ENCODE measurements at places on chromosomes 12 and 14.

- DNase-seq = no peak
Measured at GRCh38 chr12:109952160-109952858, 43.9 kb downstream of the GIT2 start.

DNA sequence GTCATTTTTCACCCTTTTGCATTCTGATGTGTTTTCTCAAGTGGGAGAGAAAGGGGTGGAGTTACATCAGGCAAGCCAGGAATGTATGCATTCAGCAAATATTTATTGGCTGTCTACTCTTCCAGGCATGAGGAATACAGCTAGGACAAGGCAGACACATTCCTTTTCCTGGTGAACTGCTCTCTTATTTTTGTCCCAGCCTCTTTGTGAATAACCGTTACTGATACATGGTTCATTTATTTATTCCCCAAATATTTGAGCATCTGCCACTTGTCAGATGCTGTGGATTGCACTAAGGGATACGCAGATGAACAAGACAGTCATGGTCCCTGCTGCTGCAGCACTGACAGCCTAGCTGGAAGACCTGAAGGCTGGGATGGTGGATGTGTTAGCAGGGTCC, 6.1 kb downstream of the PELI2 start:
- no peak for DNase-seq

GRCh38 chr14:61380984-61381383, 59.6 kb downstream of the PRKCH start:
- DNase-seq = no peak

DNA sequence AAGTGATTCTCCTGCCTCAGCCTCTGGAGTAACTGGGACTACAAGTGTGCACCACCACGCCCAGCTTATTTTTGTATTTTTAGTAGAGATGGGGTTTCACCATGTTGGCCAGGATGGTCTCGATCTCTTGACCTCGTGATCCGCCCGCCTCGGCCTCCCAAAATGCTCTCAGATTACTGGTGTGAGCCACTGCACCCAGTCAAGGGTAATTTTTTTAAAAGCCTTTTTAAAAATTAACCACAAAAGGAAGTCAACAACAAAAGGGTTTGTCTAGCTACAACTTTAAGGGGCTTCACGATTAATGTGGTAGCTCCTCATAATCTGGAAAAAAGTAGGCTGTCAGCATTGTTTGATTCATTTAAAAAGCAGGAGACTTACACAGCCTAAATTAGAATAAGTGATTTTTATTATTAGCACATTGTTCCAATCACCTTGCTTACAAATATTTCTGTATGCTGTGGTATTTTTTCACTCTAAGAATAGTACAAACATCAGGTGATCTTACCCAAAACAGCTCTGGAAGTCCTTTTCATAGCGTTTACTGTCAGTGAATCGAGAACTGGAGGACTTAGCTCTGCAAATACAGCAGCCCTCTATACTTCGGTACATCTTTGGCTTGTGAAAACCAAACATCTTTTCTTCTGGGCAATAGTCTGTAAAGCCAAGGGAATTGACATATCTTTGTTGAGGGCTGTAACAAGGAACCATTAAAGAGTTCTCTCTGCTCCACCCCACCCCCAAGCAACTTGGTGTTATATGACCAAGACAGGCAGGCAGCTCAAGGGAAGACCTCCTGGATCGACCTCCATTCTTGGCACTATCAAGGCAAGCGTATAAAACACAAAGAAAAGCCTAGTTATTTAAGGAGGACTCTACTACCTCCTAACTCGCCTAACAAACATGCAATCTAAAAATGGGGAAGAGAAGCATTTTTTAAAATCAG, 28.1 kb downstream of the SINHCAF start:
- no peak for DNase-seq

DNA sequence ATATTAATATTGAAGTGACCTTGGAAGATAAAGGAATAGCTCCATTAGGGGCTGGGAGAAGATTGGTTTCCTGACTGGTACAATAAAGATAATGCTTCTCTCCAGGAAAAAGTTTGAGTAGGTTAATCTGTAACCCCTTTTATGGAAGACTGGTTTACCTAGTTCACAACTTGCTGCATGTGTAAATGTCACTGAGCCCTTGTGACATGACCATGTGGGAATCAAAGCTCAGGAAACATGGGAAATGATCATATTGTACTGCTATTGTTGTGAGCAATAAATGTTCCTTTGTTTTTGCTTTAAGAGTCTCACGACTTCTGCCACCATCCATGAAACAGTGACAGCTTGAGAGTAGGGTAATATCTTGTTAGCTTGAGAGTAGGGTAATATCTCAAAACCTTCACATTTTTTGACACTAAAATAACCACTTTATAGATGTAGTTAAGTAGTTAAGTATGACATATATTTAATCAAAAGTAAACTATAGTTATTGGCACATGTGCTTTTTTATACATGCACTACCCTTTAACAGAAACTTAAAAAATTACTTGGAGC, 1338.6 kb downstream of the FSCB start:
- DNase-seq = no peak

DNA sequence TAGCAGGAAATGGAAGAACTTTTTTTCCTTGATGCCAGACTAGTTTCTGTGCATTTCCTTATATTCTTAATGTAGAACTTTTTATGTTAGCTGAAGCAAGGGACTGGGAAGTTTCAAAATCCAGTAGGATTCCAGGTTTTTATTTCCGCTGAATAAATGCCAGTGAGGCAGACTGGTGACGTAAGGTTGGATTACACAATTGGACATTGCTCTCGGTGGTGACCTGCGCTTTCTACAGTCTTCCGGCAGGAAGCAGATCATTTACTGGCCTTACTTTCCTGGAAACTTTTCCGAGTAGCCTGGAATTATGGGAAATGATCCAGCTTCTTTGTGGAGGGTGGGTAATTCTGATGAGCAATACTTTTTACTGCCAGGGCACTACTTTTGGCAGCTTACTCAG, 3.6 kb downstream of the IFT43 start:
- DNase-seq = no peak

GRCh38 chr14:31962920-31963319, 114.2 kb upstream of the ARHGAP5 start:
- no peak for DNase-seq

DNA sequence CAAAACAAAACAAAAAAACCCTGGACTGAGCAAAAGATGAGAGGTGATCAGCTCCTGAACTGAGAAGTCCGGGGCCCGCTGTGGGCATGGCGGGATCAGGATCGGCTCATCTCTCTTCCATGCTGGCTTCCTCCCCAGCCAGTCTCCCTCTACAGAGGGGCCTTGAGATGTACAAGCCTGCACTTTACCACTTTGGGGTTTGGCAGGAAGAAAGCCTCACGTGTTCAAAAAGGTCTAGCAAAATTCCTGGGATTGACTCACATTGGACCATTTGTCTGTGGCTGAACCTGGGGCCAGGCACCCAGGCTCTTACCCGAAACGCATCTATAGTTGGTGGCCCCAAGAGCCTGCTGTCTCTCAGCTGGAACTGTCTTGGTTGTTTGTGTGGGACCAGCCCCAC, 89.0 kb downstream of the SLC24A4 start:
- no peak for DNase-seq

GRCh38 chr12:74790931-74791330, 253.3 kb downstream of the ATXN7L3B start:
- DNase-seq = no peak

DNA sequence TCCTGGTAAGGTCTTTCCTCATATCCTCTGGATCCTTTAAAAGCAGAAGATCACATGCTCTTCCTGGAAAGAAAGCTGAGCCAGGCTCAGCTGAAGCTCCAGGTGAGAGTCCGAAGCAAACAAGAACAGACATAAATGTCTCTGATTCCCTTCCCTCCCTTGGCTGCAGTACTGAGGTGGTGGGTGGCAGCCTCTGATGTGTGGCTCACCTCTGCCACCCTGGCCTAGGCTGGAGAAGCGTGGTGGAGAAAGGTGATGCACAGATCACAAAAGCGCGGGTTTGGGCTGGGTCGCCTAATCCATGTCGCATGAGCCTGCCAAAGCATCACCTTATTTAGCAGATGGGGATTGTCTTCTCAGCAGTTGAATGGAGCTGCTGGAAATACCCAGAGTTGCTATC, 2.8 kb upstream of the KRT76 start:
- DNase-seq = no peak

DNA sequence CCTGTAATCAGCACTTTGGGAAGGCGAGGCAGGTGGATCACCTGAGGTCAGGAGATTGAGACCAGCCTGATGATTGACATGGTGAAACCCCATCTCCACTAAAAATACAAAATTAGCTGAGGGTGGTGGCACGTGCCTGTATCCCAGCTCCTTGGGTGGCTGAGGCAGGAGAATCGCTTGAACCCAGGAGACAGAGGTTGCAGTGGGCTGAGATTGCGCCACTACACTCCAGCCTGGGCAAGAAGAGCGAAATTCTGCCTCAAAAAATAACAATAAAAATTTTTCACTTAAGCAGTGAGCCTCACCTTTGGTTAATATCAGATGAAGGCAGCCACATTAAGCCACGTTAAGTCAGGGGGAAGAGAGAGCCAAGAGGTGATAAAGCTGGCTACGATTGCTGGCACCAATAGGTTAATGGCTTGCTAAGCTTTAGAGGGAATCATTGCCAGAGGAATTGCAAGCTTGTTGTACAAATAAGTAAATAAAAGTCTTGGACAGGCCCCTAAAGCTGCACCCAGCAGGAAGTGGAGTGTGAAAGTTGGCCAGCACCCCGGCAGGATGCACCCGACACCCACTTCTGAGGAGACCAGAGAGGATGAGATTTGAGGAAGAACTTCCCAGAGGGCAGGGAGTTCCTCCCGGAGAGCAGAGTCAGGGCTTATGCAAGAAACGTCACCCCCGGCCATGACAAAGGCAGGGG, 41.3 kb upstream of the TESC start:
- no peak for DNase-seq

- DNase-seq = no peak
Measured at GRCh38 chr12:71460850-71461609, 21.4 kb downstream of the LGR5 start.

GRCh38 chr12:66255737-66256136, 46.6 kb upstream of the HELB start:
- DNase-seq = no peak

DNA sequence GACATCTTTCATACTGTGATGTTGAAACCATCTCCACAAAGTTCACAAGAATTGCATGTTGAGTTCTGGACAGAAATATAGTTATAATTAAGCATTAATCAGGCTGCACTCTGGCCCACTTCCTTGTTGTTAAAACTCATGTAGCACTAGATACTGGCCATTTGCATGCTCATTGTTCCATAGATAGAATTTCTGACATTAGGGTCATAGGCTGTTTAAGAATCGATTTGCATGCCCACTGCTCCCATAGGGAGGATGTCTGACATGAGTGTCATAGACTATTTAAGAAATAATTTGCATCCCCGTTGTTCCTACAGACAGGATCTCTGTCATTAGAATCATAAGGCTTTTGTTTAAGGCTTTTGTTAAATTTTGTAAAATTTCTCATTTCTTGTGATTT, 50.2 kb downstream of the MYF5 start:
- DNase-seq = no peak

GRCh38 chr12:21459474-21459873, 22.0 kb downstream of the PYROXD1 start:
- DNase-seq = no peak

DNA sequence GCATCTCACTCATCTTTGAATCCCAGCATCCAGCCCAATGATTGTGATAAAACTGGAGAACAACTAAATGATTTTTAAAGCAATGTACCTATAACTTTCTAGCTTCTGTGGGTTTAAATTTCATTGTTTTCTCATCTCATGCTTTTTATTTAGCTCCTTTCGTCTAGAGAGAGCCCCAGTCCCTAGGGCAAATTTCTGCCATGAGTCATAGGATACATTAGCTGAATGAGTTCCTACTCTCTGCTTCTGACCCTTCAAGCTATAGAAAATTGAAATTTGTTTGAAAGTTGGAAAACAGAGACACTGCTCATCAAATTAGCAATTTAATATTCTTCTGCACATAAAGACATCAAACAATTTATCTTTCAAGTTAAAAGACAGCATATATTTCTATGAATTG, 113.9 kb downstream of the KIF21A start:
- DNase-seq = no peak

GRCh38 chr12:52229836-52230343, 3.2 kb upstream of the KRT7 start:
- DNase-seq = no peak

- no peak for DNase-seq
Measured at GRCh38 chr12:85821759-85822158, 14.4 kb downstream of the RASSF9 start.

DNA sequence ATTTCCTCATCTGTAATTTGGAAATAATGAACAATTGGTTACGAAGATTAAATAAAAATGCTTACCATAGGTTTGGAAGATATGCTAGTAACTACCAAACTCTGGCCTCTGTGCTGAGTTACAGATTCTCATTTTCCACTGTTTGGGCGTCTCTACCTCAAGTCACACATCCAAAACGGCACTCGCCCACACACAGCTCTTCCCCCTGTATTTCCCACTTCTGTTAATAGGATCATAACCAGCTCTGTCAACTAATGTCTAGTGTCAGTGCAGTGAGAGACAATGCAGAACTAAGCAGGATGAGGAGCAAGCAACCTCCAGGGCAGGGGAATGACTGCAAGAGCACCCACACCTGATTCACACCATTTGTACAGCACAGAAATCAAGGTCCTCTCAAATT, 10.9 kb upstream of the SYCP3 start:
- no peak for DNase-seq

GRCh38 chr14:67833403-67833802, 13.8 kb downstream of the RAD51B start:
- DNase-seq = no peak

GRCh38 chr12:24608637-24609285, 340.1 kb downstream of the BCAT1 start:
- no peak for DNase-seq

DNA sequence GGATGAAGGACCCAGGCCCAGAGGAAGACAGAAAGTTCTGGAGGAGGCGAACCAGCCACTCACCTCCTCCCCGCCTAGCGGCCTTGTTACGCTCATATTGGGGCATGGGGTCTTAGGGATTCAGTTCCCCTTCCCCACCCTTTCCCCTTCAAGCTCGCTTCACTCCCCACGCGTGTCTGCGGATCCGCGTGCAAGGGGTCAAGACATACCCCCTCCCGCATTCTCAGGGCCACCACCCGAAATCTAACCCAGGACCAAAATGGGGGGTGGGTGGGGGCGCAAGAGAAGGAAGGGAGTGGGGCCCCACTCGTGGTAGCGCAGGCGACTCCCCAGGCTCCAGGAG, 584 bp upstream of the RFX4 start:
- DNase-seq = no peak

GRCh38 chr12:64724201-64724745, 34.9 kb downstream of the GNS start:
- DNase-seq = no peak

DNA sequence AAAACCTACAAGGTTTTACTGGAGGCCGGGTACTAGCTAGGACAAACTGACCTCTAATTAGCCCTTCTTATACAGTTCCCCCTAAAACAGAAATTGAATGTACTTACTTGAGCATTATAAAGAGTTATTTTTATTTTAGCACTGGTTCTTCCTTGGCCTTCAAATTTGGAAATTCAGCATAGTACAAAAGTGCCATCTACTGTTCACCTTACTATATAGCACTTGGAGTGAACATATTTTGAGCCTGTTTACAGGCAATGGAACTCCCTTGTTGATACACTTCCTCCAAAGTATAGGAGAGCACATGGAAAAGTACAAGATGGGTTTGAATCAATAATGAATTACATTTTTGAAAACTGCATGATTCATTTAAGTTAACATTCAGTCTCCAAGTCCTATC, 3.9 kb upstream of the POC1B start:
- no peak for DNase-seq

- DNase-seq = no peak
Measured at GRCh38 chr14:55298500-55298822, 27.2 kb downstream of the FBXO34 start.

GRCh38 chr12:114241973-114242434, 163.9 kb downstream of the TBX5 start:
- DNase-seq = no peak
